ENCODE measurements at places on chromosomes 1 and 21.
A peak's percentile ranks its signal among the peaks of the same experiment; 100 is the strongest.

DNA sequence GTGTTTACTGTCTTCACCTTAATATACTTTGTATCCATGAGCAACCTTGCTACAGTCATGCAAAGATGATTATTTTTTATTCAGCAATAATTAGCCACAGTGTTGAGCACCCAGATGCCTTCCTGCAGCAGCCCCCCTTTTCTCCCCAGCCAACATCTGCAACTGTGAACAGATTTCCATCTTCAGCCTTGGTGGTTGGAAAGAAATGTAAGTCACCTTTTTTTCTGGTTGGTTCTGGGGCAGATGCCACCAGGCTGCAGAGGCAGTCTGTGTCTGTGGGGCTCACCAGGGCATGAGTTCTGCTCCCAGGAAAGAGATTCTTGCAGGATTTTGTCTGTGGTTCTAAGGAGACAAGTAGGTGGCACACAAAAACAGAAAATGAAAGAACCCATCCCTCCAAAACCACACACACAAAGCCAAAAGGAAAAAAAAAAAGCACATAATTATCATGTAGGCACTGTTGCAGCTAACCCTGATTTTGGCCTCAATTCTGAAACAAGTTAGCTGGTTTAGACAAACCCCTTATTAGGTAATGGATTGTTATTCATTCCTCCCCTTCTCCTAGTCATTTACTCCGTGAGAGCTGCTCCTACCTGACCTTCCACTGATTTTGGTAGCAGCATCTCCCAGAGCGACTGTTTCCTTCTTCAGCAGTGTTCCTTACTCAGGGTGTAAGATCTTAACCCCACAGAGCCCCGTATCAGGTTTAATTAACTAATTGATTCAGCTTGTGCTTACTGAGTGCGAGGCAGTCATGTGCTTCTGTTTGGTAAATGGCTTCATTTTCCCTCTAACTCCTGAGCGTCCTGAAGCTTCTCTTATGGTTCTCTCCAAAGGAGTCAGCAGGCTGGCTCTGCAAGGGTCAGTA, 36.5 kb downstream of the GALNT2 start:
- DNase-seq, result no peak

DNA sequence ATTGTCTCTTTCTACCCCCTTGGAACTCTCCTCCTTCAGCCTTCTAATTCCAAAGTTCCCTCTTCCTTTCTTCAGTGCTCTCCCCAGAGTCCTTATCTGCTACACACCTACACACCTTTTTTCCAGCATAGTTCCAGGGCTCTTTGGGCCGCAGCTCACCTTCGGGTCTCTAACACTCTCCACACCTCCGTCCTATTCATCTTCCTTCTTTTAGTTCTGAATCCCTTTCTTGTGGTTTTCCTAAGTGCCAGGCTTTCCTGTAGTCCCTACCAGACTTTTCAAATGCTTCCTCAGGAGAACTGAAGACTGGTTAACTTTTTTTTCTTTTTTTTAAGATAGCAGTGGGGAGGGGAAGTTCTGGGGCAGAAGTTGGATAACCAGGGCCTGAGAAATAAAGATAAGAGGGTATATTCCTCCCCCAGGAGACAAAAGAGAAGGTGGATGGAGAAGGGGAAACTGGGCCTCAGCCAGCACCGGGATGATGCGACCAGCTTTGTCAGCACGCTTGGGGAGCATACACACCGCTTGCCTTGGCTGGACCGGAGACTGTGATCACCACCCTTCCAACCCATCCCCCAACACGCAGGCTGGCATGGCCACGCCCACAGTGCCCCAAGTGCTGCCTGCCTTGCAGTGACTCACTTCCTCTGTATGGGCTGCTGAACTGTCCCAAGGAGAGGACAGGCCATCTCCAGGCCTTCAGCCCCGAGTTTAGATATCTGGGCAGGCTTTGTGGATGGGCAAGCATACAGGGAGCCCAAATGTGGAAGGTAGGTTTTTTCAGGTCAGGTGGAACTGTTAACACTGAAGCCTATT, 2.5 kb upstream of the CERS2 start:
- DNase-seq, result peak; percentile 90

GRCh38 chr1:171296897-171297296, 17.1 kb upstream of the FMO4 start:
- no peak for DNase-seq

DNA sequence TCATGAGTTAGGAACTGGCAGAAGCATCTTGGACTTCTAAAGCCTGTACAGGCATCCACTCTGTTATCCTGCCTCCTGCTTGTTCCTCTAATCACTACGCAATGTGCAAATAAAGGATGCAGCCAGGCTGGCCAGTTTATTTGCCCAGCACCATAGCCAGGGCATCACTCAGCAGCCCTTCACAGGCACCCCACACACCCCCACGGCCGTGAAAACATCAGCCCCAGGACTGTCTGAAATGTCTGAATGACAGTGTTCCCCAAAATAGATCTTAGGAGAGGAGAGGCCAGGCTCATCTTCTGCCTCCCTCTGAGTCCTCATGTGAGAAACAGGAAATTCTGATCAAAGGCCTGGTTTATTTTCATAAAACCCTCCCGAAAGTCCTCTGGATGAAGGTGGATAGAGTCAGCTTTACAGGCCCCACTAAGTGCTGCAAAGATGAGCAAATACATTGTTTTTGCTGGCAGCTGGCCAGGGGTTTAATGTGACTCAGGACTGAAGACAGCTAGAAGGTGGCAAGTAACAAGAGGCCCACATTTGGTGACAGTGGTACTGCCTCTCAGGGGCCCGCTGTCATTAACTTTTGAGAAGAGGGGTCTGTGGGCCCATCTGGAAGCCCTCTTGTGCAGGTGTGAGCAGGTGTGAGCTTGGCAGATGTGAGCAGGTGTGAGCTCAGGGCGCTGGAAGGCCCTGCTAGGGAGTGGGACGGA, 32.9 kb downstream of the GRHL3 start:
- peak; percentile 30 for DNase-seq

GRCh38 chr1:217524787-217525520, 105.9 kb downstream of the GPATCH2 start:
- no peak for DNase-seq

GRCh38 chr1:165580931-165581871, 37.4 kb downstream of the LRRC52 start:
- peak; percentile 31 for DNase-seq

DNA sequence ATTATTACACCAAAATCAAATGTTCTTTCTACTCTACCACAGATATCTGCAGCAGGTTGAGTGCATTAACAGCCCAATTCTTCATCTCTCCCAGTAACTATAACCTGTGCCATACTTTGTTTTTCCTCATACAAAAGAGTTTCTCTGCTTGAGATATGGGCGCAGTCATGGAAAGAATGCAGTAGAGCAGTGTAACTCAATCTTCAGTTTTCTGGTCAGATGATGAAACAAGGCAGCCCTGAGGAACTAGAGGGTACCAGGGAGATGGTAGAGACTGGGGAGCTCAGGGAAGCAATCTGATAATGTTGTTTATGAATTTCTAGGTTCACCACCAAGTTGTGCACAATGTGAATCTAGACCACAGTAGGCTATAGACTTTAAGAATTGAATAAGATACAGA, 39.6 kb downstream of the ASPM start:
- no peak for DNase-seq

- peak; percentile 98 for DNase-seq
These were observed 41.7 kb upstream of the ZNF326 start for GRCh38 chr1:89953131-89953626.

DNA sequence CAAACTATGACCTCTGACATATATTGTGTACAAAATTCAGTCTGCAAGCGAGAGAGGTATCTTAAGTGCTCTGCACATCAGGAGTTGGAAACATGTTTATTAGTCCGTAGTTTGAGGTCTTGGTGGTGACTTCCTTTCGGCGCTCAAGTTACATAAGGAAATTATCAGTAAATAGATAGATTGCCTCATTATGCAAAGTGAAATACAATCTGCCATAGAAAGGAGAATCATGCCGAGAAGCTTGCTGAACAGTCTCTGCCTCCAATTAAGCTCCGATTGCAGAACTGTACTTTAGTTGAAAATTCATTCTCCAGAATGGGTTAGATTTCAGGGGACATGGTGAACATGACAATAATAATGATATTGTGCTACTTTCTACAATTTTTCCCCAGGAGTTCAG, 271.8 kb downstream of the BRINP2 start:
- no peak for DNase-seq

- no peak for DNase-seq
These were observed at the start of gene OLFM3 for GRCh38 chr1:101996825-101997465. OLFM3 (minus strand) TSS chr1:101996926.

DNA sequence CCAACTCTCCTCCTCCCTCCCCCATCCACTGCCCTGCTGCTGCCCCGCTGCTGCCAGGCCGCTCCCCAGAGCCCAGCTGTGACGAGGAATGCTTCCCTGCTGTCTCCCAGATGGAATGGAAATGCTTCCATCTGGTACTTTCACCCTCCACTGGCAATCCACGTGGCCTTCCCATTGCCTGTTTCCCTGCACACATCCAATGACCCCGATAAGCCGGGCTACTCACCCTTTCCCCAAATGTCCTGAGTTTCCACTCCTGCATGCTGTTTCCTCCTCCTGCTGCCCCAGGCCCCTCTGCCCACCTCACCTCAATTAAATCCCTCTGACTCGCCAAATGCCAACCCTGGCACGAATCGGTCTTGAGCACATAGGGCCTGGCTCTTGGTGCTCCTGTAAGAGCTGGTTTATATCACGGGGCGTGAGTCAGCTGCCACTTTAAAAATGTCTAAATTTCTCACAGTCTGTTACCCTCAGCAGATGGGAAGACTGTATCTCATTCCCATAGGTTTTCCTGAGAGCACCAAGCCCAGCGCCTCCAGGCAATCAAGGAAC, 36.4 kb downstream of the MRAP start:
- no peak for DNase-seq

DNA sequence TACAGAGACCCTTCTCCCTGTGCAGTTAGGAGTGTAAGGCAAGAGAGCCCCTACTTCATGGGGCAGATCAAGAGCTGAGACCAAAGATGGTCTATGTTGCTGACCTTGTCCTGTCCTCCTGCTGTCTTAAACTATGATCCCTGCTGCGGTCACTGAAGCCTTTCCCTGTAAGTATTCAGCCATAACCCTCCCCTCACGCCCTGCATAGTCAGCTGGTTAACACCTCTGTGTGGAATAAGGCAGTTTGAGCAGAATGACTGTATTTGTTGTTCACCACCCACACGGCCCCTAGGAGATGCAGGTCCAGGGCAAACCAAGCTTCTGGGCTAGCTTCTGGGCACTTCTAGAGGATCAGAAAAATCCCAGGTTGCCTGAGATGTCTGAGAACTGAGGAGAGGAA, 356 bp downstream of the TSPAN1 start:
- DNase-seq, result no peak

- DNase-seq, result no peak
These were observed 42.9 kb downstream of the FMN2 start for GRCh38 chr1:240134596-240134995.

GRCh38 chr1:212979340-212980122, 29.2 kb downstream of the VASH2 start:
- no peak for DNase-seq

DNA sequence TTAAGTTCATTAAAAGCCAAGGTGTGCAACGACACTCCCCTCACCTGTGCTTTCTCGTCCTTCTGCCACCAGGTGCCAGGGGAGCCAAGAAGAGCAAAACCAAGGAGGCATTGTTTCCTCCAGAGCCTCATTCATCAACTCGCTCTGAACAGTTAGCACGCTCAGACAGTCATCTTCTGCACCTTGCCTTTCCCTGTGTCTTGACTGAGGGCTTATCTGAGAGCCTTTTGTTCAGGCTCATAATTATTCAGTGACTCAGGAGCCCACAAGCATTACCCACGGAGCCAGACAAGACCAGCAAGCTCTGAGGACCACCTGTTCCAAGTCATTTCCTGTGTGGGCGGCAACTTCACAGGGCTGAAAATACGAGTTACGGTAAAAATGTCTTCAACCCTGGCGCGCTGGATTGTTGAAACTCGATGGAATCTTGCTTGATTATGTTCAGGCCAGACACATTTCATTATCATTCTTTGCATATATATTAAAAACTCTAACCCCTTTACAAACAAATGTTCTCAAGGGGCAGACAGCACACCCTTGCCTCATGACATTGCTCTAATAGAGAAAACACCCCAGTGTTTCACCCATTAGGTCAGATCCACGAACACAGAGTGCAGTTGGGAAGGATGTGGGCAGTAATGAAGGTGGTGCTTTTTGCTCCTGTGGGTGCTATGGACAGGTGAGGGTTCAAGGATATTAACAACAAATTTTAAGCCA, 89.7 kb upstream of the RUNX1 start:
- peak; percentile 74 for DNase-seq
